CD4-positive, alpha-beta T cell treated with Interleukin-10 for 1 hour (primary cell): ENCODE measurements at places on chromosomes 7 and 10.

DNA sequence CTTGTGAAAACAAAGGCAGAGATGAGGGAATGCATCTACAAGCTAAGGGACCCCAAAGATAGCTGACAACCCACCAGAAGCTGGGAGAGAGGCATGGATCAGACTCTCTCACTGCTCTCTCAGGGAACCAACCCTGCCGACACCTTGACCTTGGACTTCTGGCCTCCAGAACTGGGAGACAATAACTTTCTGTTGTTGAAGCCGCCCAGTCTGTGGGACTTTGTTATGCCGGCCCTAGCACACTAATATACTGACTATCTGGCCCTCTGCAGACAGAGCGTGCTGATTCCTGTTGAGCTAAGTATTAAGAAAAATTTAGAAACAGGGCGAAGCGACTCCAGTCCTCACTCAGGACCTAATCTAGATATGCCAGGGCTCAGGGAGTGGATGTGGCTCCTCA, 144.3 kb upstream of the TCF7L2 start:
- no peak for DNase-seq

GRCh38 chr10:3439183-3439582, 266.6 kb upstream of the PITRM1 start:
- no peak for DNase-seq

- DNase-seq, result no peak
Observed at GRCh38 chr7:105713488-105714465, 132.5 kb upstream of the EFCAB10 start.

- no peak for DNase-seq
Observed at GRCh38 chr10:7817576-7817975, 729 bp upstream of the TAF3 start.

DNA sequence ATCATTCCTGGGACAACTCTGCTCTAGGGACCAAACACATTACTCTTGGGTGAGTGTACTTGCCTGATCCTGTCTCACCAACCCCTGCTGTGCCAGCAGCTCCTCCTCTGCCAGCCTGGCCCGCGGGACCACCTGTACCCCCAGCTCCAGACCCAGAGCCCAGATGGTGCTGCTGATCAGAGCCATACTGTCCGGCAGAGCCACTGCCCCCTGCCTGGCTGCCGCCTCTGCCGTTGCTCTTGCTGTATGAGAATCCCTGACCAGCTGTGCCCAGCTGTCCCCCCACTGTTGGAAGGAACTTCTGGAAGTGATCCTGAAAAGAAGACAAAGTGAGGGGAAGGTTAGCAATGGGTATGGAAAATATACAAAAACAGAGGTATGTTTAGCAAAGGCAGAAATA, 6.9 kb downstream of the MYOZ1 start:
- no peak for DNase-seq

DNA sequence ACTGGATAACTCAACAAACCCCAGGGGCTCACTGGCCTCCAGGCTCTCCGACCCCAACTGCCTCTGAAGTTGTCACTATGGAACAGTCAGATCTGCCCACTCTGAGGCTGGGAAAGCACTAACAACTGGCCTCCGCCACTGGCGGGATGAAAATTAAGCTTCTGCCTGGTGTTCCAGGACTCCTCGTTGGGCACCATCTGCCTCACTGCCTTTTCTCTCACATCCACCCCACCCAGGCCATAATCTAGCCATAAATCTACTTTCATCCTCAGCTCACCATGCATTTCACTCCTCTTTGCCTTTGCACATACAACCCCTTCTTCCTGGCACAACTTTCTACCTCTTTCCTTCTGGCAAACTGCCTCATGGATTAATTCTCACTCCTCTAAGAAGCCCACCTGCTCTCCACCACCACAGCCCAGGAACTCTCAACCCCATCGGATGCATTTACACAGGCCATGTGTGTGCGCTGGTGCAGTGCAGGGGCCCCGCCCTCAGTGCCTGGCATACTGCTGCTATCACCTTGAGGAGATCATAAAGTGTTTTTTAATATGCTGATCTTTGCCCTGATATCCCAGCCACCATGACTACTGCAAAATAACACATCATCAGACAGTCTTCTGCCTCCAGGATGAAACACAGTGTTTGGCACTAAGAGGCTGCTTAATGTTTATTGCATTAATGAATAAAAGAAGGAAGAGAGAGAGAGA, 4.0 kb downstream of the CDHR1 start:
- no peak for DNase-seq

DNA sequence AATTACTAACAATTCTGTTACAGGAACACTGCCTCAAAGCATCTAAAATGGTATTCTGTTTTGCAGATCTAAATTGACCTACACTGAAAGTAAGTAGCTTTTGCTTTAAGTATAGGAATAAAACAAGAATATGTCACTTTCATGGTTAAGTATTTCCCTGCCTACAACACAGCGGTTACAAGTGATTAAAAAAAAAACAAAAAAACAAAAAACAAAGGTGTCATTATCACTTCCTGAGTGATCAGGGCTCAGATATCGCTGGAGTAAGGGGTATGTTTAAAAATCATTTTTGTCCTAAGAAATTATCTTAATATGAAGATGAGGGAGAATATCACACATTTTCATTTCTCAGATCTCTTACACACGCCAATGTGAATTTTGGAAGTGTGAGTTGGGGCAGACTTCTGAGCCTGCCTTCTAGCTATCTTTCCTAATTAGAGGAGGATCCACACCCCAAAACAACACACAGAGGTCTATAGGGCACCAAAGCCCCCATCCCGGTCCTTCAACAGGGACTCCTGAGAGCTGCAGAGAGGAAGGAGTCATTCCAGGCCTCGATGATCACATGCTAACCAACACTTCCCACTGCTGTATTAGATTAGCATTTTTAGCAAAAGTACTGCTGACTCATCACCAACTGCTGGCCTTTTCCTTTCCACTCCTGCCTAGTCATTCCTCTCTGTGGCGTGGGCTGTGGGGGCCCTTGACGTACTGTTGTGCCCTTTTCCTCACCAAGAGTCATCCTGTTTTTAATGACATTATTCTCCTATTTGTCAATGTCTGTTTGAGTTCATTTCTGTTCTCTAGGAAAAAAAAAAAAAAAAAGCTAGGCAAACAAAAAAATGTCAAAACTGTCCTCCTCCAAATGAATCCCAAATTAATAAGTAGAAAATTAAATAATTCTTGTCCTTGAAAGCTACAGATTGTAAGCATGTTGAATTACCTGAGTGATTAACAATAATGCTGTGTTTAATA, 31.2 kb downstream of the PRTFDC1 start:
- no peak for DNase-seq

DNA sequence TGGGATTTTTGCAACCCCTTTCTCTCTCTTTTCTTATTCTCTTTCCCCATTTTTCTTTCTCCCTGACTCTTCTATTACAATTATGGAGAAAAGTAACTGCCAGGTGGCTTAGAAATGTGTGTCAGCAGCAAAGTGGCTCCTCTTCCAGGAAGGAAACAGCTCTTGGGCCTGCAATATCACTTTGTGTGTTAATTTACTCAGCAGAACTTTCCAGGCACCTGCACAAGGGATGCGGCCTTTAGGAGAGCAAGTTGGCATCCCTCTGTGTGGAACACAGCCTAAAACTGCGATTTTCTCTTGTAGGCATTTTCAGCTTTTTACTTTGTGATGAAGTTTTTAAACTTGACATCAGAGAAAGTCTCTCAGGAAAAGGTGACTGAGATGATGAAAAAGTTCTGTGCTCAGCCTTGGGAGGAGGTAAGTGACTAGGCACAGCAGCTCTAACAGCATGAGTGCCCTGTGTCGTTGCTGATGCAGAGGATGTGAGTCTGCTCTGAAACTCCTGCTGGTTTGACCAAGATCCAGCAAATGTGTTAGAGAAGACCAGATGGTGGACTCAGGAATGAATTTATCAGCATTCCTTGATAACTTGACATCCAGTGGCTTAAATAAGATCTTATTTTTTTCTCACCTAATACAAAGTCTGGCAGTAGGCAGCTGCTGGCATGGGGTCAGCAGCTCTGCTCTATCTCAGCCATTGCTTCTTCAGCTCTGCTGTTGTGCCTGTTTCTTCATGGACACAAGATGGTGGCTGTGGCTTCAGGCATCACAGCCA, 47.4 kb upstream of the CC2D2B start:
- DNase-seq, result no peak

DNA sequence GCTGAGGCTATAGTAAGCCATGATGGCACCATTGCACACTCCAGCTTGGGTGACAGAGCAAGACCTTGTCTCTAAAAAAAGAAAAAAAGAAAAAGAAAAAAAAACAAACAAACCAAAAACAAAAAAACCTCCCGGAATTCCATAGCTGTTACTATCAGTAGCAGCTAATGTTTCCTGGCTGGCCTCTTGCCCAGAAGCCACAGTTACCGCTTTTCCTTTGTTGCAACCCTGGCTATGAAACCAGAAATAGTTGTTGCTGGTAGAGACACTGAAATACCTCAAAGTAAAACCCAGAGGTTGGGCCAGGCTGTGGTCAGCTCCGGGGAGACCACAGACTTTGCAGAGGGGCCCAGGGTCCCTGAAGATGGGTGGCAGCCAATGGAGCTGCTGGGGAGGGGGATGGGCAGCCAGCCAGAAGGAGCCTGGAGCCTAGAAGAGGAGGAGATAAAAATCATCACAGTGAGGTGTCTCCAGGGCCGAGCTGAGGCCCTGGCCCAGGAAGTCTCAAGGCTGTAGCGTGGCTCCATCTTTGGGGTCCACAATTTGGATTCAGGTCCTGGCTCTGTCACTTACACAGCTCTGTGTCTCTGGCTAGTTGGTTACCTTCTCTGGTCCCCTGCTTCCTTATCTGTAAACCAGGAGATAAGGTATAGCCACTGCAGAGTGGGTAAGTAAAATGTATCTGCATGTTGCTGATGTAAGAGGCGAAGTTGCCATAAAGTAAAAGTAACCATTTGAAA, 3.4 kb upstream of the CHST12 start:
- peak; percentile 21 for DNase-seq

GRCh38 chr10:6163364-6164270, 39.1 kb upstream of the PFKFB3 start:
- peak; percentile 93 for DNase-seq

DNA sequence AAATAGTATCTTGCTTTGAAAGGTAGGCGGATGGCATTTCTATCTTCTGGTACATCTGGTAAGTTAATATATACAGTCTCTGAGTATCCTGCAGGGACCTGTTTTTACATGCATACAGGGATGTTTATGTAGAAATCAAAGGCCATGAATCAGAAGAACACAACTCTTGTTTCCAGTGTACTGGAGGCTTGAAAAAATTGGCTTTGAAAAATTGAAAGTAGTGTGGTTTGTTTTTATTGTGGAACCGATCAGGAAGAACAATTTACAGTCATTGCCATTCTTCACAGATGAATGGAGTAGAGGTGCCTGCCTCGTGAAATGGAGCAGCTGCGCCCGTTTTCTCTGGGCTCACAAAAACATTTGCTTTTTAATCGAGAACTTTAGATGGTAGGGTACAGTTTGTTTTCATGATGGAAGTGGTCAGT, 54.0 kb upstream of the RPA3 start:
- DNase-seq, result no peak

DNA sequence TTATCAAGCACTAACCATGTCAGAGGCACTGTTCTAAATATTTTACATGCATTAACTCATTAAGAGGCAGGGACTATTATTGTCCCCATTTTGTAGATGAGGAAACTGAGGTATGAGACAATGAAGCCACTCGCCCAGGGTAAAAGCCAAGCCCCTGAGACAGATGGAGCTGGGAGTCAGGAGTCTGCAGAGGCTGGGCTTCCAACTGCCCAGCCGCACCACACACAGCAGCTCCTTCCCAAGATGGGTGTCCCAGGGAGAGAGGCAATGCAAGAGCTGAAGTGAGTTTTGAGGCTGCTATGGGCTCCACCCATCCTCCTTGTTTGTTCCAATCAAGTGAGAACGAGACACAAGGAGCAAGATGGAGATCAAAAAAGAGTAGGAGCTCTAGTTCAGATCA, 244.2 kb downstream of the KCNMA1 start:
- DNase-seq, result no peak

GRCh38 chr7:103432712-103433111, 13.3 kb downstream of the SLC26A5 start:
- DNase-seq, result no peak
